ENCODE measurements at places on chromosomes 2 and 18.

DNA sequence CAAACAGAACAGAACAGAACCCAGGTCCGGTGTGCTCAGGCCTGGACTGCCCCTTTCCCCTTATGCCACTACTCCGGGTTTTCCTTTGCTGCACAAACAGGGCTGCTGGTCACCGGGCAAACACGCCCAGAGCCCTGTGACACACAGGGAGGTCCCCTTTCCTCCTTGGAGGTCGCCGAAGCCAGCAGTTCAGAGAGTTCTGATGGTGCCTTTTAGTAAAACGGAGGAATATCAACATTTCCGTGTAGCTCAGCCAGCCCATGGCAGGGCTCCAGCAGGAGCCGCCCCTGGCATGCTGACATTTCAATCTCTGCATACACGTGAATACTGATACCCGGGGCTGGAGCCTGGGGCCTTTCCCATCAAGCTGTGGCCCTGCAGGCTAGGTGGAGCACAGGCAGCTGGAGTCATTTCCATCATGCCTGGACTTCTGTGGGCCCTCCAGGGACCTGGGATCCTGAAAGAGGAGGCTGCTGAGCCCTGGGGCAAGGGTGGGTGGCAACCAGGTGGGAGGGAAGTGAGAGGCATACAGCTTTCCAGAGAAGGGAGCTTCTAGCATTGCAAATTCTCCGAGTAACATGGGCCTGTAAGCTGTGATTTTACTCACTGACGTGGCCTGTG is 91.4 kb upstream of the PXDN start:
- DNase-seq, result no peak

- no peak for DNase-seq
These were observed 466.7 kb downstream of the TNS1 start for GRCh38 chr2:217535957-217536708.

- peak; percentile 16 for DNase-seq
These were observed 547.2 kb upstream of the TMEFF2 start for GRCh38 chr2:192741889-192742288.

DNA sequence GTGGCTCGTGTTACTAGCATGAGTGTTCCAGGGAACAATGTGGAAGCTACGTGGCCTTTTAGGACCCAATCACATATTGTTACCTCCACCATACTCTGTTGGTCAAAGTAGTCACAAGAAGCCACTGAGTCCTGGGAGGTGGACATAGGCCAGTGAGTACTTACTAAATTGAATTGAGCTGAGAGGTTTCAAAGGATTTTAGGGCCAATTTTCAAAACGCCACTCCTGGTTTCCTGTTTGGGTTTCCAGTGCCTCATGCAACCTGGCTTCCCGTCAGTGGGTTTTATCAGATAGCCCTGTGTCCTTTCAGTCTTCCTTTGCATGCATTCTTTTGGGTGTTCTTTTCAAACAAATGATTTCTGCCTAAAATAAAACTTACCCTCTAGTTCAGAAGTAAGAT is 56.3 kb downstream of the FBLN7 start:
- DNase-seq, result no peak

- no peak for DNase-seq
These were observed 561.1 kb upstream of the SETBP1 start for GRCh38 chr18:44119607-44120006.

DNA sequence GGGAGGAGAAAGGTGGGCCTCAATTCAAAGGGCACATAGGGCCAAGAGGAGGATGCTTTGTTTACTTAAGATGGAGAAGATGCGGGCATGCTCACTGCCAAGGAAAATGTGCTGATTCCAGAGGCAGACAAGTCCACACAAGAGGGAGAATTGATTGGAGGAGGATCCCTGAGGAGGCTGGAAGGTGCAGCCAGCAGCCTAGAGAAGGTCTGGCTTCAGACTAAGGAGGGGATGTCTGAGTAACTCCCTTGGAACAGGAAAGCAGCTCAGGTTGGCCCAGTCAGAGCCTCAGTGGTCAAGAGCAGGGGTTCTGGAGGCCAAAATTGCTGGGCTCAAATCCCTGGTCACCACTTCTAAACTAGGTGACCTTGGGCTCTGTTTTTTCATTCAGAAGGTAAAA is 265.5 kb upstream of the NCKAP5 start:
- no peak for DNase-seq

DNA sequence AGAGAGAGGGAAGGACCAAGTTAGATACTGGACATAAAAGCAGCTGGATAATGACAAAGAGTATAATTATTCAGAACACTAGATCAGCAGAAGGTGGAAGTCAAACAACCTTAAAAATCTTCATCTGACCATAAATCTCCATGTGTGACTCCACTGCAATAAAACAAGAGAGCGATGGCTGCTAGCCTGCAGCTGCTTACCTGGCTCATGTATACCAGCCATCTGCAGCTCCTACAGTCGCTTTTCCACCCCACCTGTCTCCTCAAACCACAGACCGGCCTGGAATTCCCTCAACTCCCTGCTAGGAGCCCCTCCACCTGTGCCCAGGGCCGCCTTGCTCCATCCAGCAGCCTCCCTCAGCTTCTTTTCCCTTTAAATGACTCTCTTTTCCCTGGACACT is 64.5 kb downstream of the SLC4A5 start:
- no peak for DNase-seq

- DNase-seq, result no peak
These were observed 34.0 kb downstream of the HAT1 start for GRCh38 chr2:171956135-171956825.

DNA sequence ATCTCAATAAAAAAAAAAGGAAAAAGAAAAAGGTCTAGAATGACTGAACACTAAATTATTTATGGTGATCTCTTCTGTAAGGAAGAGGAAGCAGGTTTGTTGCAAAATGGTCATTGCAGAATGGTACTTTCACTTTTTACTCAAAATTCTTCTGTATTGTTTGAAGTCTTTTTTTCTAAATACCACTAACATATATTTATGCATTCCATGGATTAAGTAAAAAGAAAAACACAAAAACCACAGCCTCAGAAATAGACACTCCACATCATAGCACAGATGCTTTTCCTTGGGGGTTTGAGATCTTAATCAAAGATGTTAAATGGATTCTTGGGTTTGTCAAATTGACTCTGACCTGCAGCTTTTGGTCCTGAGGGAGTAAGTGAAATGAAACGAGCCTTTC is 47.4 kb downstream of the RHOB start:
- DNase-seq, result no peak

DNA sequence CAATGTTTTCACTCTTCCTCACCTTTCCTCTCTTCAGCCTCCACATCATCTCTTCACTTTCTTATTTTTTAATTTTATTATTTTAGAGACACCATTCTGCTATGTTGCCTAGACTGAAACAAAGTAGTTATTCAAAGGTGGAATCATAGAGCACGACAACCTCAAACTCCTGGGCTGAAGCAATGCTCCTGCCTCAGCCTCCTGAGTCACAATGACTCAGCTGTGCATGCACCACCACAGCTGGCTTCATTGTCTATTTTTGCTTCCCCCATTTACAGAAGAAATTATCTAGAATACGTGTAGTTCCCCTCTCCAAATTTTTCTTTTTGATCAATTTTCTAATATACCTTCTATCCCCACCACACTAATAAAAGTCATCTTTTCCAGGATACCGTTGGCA is 911.5 kb upstream of the SOX11 start:
- no peak for DNase-seq

DNA sequence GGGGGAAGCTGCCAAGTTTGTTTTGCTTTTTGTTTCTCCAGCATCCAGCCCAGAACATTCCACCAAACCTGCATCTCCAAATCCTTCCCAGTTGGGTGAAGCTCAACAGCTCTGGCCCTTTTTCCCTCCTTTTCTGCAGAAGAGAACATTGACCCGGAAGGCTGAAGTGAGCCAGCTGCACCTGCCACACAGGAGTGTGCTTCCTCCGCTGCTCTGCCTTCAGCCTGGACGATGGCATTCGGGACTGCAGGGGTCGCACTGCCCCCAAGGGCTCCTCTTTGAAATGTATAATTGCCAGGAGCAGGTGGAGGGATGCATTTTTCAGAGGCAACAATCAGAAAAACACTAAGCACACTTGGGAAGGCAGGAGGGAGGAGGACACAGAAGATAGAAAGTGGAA is 41.8 kb downstream of the ST8SIA5 start:
- DNase-seq, result no peak

DNA sequence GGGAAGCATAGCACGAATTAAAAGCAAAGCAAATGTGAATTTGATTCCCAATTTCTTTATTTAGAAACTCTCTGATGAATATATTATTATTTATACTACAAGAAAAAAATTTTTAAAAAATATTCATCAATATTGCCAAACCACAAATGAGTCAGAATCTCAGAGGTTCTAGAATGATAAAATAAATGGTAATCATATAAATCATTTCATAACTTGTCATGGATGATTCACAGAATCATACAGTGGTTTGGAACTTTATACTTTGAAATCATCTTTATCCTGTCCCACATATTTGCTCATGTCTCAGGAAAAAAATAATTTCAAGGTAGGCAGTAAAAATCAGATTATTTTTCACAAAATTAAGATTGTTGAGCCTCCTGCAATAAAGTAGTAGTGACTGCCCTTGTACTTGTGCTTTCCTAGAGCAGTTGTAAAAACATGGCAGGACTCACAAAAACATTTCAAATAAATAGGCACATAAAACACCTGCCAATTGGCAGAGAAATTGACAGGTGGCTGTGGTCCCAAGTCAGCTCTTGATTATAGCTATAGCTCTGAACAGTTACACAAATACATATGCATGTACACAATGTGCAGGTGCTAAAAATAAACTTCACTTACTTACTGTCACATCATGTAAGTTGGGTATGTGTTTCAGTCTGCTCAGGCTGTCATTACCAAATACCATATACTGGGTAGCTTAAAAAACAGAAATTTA is 273.9 kb upstream of the SESTD1 start:
- peak; percentile 8 for DNase-seq

DNA sequence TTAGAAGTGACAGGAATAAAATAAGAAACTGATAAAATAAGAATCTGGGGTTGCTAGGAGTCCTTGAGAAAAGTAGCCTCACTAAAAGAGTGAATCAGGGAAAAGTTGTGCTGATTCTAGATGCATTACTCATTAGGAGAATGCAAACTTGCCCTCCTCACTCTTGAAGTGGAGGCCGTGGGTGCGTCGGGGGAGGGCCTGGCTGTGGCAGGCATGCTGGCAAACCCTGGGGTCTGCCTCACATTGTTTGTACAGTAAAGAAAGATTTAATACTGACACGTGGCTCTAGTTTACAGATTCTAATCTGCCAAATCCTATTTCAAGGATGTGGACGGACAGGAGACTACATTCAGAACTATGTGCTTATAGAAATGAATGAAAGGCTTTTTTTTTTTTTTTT is 41.9 kb downstream of the TANC1 start:
- peak; percentile 89 for DNase-seq

- DNase-seq, result no peak
These were observed 83.5 kb downstream of the ANTXR1 start for GRCh38 chr2:69096326-69097095.

DNA sequence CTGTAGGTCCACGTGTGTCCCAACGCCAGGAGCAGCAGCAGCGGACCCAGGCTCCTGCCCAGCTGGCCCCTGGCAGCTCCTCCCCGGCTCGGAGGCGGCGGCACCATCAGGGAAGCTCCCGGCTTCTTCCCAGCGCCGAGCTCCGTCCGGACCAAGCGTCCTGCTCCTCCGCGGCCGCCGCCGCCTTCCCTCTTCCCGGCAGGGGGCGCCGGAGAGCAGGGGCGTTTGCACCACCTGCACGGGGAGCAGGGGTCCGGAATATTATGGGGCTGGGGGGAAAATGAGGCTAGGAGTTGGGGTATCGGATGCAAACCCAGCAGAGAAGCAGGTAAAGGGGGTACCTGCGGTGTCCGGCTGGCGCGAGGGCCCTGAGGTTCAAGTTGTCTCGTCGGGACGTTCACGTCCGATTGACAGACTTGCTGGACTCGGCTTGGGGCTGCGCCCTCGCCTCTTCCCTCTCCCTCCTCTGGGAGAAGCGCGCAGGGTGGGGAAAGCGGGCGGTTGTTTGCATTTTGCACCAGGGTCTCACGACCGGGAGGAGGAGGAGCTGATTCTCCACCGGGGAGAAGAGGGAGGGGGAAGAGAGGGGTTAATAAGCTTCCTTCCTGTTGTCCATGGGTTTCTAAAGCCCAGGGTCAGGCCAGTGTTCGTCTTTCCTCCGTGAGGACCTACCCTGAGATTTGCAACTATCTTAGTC is at the start of gene CCBE1:
Gene CCBE1, minus strand, starts transcription at position 188 of the 697 bp plus-strand sequence.
- peak; percentile 44 for DNase-seq
